ENCODE measurements at places on chromosomes 16 and 17.

DNA sequence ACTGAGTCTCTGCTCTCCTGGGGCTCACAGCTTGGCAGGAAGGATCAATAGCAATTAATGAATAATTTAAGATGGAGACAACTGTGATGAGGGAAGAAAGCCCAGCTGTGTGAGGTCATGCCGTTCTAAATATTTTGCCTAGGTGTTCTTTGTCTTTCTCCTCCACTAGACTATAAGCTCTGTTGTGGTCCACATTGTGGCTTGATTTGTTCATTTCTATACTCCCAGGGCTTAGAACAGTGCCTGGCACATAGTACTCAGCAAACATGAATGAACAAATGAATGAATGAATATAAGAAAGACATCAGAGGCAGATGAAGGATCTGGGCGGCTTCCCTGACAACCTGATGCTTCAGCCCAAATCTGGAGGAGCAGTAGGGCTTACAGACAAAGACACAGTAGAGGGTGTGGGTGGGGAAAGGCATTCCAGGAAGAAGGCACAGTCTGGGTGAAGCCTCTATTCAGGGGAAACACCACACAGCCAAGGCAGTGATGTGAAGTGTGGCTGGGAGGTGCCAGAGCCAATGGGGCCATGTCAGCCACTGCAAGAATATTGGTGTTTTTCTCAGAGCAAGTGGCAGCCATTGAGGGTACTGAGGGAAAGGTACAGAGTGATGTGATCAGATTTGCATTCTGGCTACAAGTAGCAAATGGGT lies 8.3 kb downstream of the CDH13 start:
- H3K27ac ChIP-seq = no peak overlapping the region
- no peak overlapping the region for H3K4me3 ChIP-seq
- no peaks in the 10 kb centered on the region for H3K27me3 ChIP-seq
- no peaks in the 10 kb centered on the region for H3K4me1 ChIP-seq

DNA sequence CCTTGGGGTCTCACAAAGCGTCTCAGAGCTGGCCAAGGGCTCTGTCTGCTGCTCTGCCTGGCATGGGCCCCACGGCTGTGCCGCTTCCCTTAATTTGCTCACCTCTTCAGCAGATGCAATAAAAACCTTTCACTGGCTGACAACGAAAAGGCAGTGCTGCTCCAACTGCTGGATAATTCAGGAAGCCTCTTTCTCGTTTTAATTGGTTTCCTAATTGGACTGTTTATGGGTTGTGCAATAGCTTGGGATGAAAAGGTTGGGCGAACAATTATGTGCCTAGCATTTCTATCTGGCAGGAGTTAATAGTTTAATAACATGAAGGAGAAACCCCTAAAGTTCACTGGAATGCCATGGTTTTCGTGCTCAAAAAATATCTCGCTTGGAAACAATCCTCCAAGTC lies 234.1 kb upstream of the IRX5 start:
- H3K4me1 ChIP-seq = no peaks in the 10 kb centered on the region
- H3K27me3 ChIP-seq = no peaks in the 10 kb centered on the region
- no peak for DNase-seq
- no peaks in the 10 kb centered on the region for H3K36me3 ChIP-seq
- no peak overlapping the region for H3K4me3 ChIP-seq

- no peak overlapping the region for H3K4me3 ChIP-seq
- no peaks in the 10 kb centered on the region for H3K27me3 ChIP-seq
- H3K27ac ChIP-seq = no peak overlapping the region
- no peak for DNase-seq
- no peaks in the 10 kb centered on the region for H3K36me3 ChIP-seq
Measured at GRCh38 chr17:20774472-20775135, 195.1 kb downstream of the CDRT15L2 start.

DNA sequence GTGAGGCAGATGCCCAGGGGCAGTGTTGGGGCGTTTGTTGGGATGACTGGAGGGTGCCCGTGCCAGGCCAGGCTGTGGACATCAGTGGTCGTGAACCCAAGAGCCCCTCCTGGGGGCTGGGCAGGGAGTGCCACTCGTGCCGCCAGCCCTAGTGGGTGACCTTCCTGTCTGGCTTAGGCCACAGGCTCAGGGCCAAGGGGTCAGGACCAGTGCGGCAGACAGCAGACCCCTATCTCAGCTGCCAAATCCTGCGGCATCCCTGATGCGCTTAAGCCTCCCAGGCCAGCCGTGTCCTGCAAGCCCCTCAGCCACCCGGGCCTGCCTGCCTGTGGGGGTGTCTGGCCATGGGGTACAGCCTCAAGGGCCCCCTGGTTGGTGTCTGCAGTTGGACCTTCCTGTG lies 14.7 kb downstream of the PRSS27 start:
- no peak overlapping the region for H3K27ac ChIP-seq
- H3K27me3 ChIP-seq = no peaks in the 10 kb centered on the region
- no peak overlapping the region for H3K4me3 ChIP-seq

DNA sequence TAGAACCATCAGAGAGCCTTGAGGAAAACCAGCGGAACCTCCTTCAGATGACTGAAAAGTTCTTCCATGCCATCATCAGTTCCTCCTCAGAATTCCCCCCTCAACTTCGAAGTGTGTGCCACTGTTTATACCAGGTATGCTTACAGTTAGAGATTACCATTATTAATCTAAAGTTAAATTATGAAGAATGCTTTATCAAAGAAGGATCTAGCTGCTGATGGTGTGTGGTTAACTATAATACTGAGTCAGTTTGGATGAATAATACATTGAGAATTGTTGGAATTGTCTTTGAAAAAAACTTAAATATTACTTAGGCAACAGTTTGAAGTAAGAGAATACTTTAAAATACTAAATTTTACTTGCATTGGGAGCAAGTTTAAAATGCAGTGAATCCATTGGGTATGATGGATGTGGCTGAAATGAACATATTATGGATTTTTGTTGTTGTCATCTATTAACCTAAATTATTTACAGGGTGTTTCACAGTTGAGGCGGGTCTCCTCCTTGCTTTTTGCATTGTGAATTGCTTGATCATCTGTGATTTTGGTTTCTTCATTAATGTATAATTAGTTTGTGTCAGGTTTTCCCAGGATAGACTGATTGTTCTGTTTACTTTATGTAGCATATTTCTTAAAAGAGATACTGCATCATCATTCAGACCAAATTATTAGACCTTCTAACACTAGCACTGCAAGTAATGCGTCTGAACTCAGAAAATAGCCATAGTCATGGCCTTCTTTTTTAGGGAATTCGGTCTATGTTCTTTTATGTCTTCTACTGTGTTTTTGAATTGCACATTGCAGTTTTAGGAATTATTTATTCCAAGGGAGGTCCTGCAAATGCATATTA lies 47.8 kb downstream of the OMG start:
- H3K4me1 ChIP-seq = no peaks in the 10 kb centered on the region
- no peaks in the 10 kb centered on the region for H3K27me3 ChIP-seq
- DNase-seq = no peak
- no peaks in the 10 kb centered on the region for H3K36me3 ChIP-seq
- no peak overlapping the region for H3K27ac ChIP-seq

GRCh38 chr16:53209877-53210276 lies 155.1 kb downstream of the CHD9 start:
- H3K4me1 ChIP-seq = peaks cover 3% of the 10 kb centered on the region
- no peak for DNase-seq
- H3K27ac ChIP-seq = peak overlapping the region; percentile 83

- DNase-seq = peak; percentile 87
- no peaks in the 10 kb centered on the region for H3K27me3 ChIP-seq
- peak overlapping the region; percentile 88 for H3K27ac ChIP-seq
- no peaks in the 10 kb centered on the region for H3K36me3 ChIP-seq
- H3K4me1 ChIP-seq = peaks cover 15% of the 10 kb centered on the region
Measured at GRCh38 chr16:80837533-80838147, 33.2 kb upstream of the CDYL2 start.

DNA sequence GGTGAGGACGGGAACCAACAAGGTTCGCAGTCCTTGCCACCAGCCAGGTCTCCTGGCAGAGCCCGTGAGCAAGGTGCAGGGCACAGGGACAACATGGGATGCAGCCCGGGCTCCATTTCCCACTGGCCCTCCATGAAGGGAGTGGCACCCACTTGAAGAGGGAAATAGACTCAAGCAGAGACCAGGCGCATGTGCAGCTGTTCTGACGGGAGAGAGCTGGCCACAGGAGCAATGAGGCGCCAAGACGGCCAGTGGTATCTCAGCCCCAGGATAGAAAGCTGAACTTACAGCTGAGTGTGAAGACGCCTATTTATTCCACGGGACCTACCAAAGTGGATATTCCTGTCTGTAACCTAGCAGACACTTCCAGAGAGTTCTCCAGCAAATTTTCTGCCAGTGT lies 8.2 kb upstream of the FOXJ1 start:
- H3K4me3 ChIP-seq = no peak overlapping the region
- H3K36me3 ChIP-seq = no peaks in the 10 kb centered on the region
- H3K4me1 ChIP-seq = no peaks in the 10 kb centered on the region
- H3K27ac ChIP-seq = no peak overlapping the region
- H3K27me3 ChIP-seq = no peaks in the 10 kb centered on the region

DNA sequence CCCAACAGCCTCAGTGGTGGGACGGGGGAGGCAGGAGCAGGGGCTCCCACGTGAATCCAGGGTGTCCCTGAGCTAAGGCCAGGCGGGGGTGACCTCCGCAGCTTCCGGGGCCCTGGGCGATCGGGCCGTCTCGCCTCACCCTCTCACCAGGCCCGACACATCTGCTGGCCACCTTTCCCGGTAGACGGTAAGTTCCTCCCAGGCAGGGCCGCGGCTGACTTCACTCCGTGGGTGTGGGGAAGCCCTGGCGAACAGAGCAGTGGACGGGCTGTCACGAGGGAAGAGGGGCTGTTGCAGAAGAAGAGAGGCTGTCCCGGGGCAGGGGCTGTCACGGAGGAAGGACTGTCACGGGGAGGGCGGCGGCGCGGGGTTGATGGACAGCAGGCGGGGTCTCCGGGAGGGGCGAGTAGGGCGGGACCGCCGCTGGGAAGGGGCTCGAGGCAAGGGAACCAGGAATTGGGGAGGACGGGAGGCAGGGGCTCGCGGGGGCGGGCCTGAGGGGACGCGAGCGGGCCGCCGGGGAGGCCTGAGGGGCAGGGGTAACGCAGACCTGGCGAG lies 498 bp downstream of the PKMYT1 start:
- peak overlapping the region; percentile 69 for H3K4me3 ChIP-seq
- no peak overlapping the region for H3K27ac ChIP-seq
- H3K4me1 ChIP-seq = peaks cover 11% of the 10 kb centered on the region
